ENCODE measurements at places on chromosomes 1 and 21.

DNA sequence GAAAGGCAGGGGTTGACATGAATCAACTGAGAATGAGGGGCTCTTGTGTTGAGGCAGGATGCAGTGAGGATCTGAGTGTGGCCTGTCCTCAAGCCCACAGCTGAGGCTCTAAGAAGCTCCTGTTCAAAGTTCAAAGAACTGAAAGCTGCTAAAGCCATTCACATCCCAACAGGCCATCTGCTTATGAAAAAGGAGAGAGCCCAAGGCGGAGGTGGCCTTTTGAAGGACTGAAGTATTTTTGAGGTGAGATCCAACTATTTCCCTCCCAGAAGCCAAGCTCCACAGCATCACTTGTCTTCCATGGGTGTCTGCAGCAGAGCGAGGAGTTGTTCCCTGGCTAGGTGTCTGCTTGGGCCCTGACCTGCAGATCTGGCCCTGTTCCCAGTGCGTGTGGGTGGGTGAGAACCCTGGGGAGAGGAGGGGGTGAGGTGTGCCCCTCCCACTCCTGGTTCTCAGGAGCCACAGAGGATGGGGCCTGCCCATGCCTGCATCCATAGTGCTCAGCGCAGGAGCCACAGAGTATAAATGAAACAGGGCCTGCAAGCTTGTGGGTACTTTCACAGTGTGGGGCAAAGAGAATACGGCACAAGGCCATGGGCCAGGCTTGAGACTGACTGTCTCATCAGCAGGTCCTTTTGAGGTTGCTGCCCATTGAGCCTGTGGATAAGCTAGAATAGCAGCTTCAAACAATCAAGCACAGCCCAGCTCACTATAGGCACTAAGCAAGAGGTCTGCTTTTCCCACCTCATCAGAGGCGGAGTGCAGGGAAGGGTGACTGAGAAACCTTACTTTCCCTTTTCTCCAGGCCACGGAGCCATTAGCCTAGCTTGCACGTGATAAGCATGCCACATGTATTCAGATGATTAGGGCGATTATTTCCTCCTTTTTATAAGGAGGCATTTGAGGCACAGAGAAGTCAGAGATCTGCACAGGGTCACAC, 15.7 kb downstream of the REG4 start:
- DNase-seq: no peak

DNA sequence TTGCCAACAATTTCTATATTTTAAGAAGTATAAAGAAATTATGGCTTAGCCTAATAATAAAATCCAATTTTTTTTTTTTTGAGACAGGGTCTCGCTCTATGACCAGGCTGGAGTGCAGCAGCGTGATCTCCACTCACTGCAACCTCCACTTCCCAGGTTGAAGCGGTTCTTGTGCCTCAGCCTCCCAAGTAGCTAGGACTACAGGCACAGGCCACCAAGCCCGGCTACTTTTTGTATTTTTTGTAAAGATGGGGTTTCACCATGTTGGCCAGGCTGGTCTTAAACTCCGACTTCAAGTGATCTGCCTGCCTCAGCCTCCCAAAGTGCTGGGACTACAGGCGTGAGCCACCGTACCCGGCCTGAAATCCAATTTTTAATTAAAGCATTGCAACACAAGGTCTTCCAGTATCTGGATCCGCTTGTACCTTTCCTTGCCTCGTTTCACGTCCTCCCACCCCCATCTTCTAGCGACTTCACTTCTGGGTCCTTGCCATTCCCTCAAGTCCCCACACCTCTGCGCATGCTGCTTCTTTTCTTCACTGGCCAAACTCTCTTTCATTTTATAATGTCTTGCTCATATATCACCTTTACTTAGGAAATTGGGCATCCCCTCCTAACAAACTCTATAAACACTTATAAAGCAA, 2.3 kb downstream of the FUBP1 start:
- DNase-seq: no peak

DNA sequence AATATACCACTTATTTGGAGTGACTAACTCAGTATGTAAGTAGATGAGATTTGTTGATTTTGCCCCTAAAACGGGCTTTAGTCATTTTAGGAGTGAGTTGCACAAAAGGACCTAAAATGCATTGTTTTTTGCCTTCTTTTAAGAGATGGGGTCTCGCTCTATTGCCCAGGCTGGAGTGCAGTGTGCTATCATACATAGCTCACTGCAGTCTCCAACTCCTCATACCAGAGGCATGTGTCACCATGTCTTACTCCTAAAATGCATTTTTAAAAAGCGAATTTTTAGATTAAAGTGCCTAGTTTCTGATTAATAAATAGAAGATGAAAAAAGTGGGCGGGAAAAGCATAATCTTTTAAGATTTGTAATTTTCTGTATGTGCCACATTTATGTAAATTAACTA, 11.5 kb upstream of the NEXN start:
- no peak for DNase-seq

GRCh38 chr1:2192031-2192995, 2.3 kb downstream of the FAAP20 start:
- DNase-seq: no peak

Measured in stimulated activated CD4-positive, alpha-beta T cell treated with anti-CD3 and anti-CD28 coated beads, TNF-alpha, amount 100 ng/mL, for 48 hours (primary cell).